Fibroblast of skin of scalp (primary cell): ENCODE measurements at places on chromosomes 2 and 18.
A peak's percentile ranks its signal among the peaks of the same experiment; 100 is the strongest.

GRCh38 chr18:31197676-31198075, 35.0 kb upstream of the DSC1 start:
- no peak for DNase-seq

GRCh38 chr18:54607213-54608027, 16.4 kb downstream of the DYNAP start:
- no peak for DNase-seq

- peak; percentile 13 for DNase-seq
Measured at GRCh38 chr2:19982268-19982667, 7.6 kb downstream of the WDR35 start.

- DNase-seq = no peak
Measured at GRCh38 chr2:145958611-145959010, 1438.7 kb upstream of the ZEB2 start.

- no peak for DNase-seq
Measured at GRCh38 chr2:70732766-70733645, 35.0 kb downstream of the ADD2 start.

DNA sequence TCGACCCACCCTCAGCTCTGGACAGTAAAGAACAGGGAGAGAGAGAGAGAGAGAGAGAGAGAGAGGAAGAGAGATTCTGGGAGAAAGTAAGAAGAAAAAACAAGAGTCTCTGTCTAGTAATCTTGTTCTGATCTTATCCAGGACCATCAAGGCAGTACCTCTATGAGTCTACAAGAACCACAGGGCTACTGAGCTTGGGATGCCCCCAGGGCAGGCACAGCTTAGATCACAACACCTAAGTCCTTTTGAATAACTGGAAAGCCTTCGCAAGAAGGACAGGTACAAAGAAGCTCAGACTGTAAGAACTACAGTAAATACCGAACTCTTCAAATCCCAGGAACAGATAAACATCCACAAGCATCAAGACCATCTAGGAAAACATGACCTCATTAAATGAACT, 51.4 kb upstream of the SGPP2 start:
- DNase-seq = no peak

- DNase-seq = no peak
Measured at GRCh38 chr18:24922491-24922890, 429.5 kb downstream of the ZNF521 start.

DNA sequence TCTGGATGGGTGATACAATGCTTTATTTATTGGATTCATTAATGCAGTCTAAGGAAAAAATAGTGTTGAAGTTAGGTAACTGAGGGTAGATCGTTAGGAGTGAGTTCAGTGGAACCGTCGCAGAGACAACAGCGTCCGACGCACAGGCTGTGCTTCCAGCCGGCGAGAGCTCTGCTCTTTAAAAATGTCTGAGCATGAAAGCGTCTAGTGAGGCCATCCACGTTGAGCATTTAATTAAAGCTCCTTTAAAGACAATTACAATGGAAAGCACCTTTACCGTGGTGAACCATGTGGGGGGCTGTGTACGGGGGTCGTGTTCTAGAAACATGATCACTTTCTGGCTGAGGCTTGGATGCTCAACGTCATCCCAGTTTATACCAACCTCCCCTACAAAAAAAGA, 822.7 kb downstream of the GALR1 start:
- DNase-seq = no peak

- no peak for DNase-seq
Measured at GRCh38 chr18:75531851-75532459, 104.5 kb upstream of the SMIM21 start.

DNA sequence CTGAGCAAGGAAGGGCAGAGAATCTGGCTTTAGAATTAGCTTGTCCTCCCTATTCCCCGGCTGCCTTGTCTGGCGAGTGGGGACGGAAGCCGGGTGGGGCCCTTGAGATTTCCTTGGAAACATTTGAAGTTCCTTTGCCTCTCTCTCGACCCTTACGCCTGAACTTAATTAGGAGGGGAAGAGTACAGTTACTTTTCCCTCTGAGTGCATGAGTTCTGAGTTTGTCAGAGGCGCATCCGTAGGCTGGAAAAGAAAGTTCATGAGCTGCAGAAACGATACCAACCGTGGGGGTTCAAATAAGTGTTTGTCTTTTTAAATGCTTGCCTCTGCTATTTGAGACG, 468 bp downstream of the PIKFYVE start:
- DNase-seq = no peak

DNA sequence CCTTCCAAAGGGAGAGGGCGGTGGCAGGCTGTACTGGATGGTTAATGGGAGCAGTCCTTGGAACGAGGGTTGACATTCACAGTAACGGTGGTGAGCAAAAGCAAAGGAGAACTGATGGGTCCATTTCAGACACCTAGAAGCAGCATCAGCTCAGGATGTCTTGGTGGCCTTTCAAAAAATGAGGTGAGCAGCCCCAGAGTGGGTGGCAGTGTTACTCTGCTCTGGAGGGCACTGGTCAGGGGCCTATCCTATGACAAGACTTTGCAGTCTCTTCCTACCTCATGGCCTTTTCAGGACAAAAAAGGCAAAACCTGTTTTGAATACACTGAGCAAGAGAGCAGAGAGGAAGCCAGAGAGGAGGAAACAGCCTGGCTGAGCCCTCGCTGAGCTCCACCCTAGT, 23.5 kb downstream of the CAPN14 start:
- DNase-seq = no peak

- no peak for DNase-seq
Measured at GRCh38 chr2:178448968-178449661, 1.9 kb downstream of the PRKRA start.

DNA sequence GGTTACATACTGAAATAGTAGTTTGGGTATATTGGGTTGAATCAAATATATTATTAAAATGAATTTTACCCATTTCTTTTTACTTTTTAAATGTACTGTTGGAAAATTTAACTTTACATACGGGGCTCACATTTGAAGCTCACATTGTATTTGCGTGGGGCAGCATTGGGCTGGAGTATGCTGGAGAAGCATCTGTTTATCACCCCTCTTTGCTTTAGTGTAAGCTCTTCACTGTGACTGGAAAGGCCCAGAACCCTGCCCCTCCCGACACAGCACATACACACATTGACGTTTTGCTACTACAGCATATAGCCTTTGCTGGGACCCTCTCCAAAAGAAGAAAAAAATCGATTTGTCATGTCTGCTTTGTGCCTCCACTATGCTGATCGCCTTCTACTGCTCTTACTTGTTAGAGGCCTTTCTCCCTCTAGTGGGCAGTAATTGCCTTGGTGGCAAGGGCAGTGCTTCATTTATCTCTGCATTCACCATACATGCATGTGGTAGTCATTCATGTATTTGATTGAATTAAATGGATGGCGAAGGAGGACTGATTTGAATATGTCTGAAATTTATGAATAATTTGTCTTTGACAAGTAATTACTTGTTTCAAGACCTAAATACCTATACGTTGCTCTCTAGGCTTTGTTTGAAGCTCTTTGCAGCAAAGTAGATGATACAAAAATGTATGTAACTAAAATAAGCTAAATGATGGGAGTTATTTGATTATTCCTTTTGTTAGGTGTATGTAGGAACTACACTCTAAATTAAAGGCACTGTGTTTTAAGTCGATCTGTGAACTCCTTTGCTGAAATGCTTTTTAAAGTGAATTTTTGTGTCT, 37.4 kb downstream of the VAPA start:
- peak; percentile 71 for DNase-seq

- DNase-seq = peak; percentile 41
Measured at GRCh38 chr2:102021779-102022178, 30.0 kb downstream of the IL1R2 start.
